ENCODE measurements at places on chromosomes 11 and 22. TPM values are rescaled to one million over a fixed set of nuclear protein-coding genes. Genes with fewer than 3 reads are reported as not detected.

DNA sequence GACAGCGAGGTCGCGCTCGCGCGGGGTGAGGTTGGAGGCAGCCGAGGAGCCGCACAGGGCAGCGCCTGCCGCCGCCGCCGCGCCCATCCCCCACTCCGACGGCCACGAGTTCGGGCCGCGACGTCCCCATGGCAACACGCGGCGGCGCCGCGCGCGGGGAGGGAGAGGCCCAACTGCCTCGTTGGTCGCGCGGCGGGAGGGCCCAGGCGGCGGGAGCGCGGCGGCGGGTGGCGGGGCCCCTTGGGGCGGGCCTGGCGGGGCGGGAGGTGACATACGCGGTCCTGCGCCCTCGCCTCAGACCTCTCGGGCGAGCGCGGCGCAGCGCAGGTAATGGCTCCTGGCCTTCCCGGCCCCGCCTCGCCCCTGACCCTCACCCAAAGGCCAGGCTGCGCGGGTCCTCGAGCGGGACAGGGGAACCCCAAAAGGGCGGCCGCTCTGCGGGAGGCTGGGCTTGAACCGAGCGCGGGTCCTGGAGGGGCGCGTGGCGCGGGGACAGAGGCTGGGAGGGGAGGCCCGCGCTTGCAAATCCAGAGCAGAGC, at the start of gene DEUP1:
DEUP1 (plus strand) TSS at position 297 of the 539 bp plus-strand sequence. CDS start 1,518 bp downstream, outside the sequence.
- no peak within 1 kb of the TSS for H3K27ac ChIP-seq
- H3K4me1 ChIP-seq, result peaks cover 5% of the 10 kb centered on the region
- peaks cover 2% of the 10 kb centered on the region for H3K36me3 ChIP-seq
- H3K4me3 ChIP-seq, result no peak within 1 kb of the TSS

NUP50 gene
- 150 TPM for total RNA-seq

- no peak overlapping the region for H3K27ac ChIP-seq
- no peaks in the 10 kb centered on the region for H3K36me3 ChIP-seq
- H3K4me1 ChIP-seq, result no peaks in the 10 kb centered on the region
- no peak for DNase-seq
Measured at GRCh38 chr22:46625113-46625842, 5.1 kb downstream of the GRAMD4 start.

- H3K36me3 ChIP-seq, result no peaks in the 10 kb centered on the region
- H3K4me1 ChIP-seq, result no peaks in the 10 kb centered on the region
- peaks cover 9% of the 10 kb centered on the region for H3K27me3 ChIP-seq
- DNase-seq, result no peak
Measured at GRCh38 chr11:120643284-120643683, 131.7 kb downstream of the GRIK4 start.

PARVG gene
- 170 TPM for total RNA-seq

APOA1 gene
- total RNA-seq, result 0.23 TPM

- H3K36me3 ChIP-seq, result no peaks in the 10 kb centered on the region
- no peak for DNase-seq
- H3K27me3 ChIP-seq, result peaks cover 52% of the 10 kb centered on the region
- H3K4me1 ChIP-seq, result peaks cover 12% of the 10 kb centered on the region
- H3K27ac ChIP-seq, result no peak within 1 kb of the TSS
Measured at GRCh38 chr11:90134478-90135003, at the start of gene NAALAD2. Gene NAALAD2 (plus strand): TSS chr11:90134663. CDS start chr11:90134759, 96 bp downstream.

- H3K4me1 ChIP-seq, result no peaks in the 10 kb centered on the region
- no peak for DNase-seq
- H3K27ac ChIP-seq, result no peak overlapping the region
- no peak overlapping the region for H3K4me3 ChIP-seq
- no peaks in the 10 kb centered on the region for H3K27me3 ChIP-seq
Measured at GRCh38 chr11:29809121-29809520, 207.7 kb downstream of the KCNA4 start.

- H3K27me3 ChIP-seq, result no peaks in the 10 kb centered on the region
- H3K4me1 ChIP-seq, result no peaks in the 10 kb centered on the region
- H3K4me3 ChIP-seq, result no peak overlapping the region
- DNase-seq, result no peak
Measured at GRCh38 chr22:34588871-34589545, 476.9 kb upstream of the ISX start.

GRCh38 chr11:71173709-71174108, 78.7 kb downstream of the SHANK2 start:
- H3K4me3 ChIP-seq, result no peak overlapping the region
- H3K4me1 ChIP-seq, result no peaks in the 10 kb centered on the region
- H3K27ac ChIP-seq, result no peak overlapping the region
- no peak for DNase-seq

GRCh38 chr22:50030297-50031188, 18.0 kb upstream of the IL17REL start:
- peaks cover 12% of the 10 kb centered on the region for H3K4me1 ChIP-seq
- no peak overlapping the region for H3K4me3 ChIP-seq
- H3K27me3 ChIP-seq, result peaks cover 5% of the 10 kb centered on the region

DDI1 gene
- not detected for total RNA-seq
